ENCODE measurements at places on chromosomes 4 and X.

DNA sequence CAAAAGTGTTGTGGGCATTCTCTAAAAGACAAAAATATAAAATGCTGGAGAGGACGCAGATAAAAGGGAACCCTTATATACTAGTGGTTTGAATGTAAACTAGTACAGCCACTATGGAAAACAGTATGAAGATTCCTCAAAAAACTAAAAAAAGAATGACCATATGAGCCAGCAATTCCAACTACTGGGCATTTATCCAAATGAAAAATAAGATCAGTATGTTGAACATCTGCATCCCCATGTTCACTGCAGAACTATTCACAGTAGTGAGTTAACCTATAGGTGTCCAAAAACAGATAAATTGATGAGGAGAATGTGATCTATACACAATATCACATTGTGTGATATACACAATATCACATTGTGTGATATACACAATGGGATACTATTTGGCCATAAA is 1615.3 kb downstream of the PCDH18 start:
- no peak for DNase-seq

DNA sequence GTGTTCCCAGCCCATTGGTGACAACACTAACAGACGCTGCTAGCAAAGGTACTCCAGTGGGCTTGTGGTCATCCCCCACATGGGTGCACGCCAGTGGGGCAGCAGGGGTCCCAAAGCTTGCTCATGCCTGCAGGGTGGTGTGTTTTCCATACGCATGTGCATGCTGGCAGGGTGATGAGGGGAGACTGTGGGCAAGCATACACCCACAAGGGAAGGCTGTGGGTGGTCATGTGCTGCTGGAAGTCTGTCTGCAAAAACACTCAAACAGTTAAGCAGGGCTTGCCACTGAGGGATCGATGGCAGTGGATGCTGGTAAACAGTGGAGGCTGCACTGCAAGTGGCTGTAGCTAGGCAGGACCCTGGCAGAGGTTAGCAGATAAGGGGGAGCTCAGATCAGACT is 79.9 kb downstream of the FAAH2 start:
- DNase-seq = no peak

DNA sequence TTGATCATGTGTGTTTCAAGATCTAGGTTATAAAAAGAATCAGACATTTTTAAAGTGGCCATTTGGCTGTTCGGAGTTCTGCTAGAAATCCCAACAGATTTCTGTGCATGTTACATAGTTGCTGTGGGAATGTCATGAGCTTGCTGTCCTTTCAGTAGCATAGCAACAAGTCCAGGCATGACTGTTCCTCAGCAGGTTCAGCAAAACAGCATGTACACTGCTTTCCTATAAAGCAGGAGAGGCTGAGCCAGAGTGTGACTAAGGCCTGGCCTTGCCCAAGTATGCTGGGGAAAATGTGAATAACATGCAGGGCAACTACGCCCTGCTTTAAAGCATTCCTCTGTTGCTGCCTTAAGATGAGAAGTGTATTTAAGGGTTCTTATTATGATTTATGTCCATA is 217.1 kb upstream of the SMIM31 start:
- DNase-seq = no peak

- DNase-seq = no peak
These were observed 574.3 kb upstream of the DIPK2B start for GRCh38 chrX:45774961-45775360.

GRCh38 chrX:40167850-40168479 is 70.2 kb upstream of the BCOR start:
- DNase-seq = peak; percentile 82

All from upper lobe of left lung (tissue), 6 donors.